ENCODE measurements at places on chromosomes 3 and 15.

DNA sequence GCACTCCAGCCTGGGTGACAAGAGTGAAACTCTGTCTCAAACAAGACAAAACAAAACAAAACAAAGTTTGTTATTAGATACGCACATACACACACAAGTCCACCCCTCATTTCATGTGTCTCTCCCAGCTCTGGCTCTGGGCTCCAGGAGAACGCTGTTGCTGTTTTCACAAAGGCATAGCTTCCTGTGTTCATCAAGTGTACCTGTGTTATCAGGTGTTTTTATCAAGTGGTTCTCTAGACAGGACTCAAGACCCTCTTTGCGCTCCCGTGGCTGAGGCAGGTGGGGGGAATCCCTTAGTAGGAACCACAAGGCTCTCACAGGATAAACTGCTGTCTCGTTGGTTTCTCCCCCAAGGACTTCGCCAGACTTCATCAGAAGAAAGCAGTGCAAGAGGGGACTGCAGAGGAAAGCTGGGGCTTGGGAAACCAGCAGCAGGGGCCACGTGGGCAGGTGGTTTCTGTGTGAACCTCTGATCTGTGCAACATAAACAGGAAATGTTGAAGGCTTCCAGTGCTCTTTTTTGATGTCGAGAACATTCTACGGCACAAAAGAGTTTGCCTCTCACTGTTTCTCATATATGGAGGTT is 6.9 kb upstream of the PPP1R2 start:
- no peak for DNase-seq

DNA sequence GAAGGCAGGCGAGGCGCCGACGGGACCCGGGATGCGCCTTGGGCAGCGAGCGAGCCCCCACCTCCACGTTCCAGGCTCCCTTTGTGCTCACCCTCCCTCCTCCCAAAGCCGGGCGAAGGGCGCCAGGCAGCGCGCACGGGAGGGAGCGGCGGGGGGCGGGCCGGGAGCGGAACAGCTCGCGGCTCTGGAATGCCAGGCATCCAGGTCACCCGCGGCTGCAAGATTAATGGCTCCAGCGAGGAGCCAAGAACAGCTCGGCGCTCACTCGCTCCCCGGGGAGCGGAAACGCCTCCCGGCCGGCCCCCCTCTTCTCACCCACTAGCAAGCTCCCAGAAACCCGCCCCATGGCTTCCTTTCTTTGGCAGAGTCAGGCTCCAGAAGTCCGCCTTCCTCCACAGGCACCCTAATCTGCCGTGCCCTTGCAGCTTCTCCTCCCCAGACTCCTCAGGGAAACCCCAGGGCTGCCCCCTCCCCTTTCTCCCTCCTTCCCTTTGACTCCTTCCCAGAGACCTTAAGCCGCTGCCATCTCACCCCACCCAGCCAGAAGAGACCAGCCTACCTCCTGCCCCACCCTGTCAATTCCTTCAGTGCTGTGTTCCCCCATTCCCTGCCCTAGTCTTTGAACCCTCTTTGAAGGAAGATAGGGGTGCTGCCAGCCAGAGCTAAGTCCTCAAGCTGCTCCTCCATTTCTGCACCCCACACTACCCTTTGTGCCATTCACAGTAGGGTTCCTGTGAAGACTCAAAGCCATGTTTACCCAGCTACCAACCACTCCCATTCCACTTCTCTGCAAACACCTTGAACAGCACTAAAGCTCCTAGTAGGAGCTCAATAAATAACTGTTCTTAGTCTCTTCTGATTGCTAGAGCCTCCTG is 9.9 kb downstream of the AMOTL2 start:
- peak; percentile 94 for DNase-seq

DNA sequence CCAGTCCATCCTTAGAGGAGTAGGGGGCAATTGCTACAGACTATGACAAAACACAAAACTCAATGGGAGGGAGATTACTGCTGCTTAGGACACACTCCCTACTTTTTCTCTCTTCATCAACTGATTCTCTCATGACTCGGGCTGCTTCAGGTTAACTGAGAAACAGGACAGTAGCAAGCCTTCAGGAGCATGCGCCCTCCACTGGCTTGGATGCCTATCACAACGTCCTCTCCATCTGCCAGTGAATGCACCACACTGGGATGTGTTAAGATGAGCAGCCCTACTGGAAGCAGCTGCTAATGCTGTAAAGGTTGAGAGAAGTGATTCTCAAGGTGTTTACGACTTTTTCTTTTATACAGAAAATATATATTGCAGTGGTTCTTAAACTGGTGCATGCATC is 542.3 kb downstream of the EDEM1 start:
- DNase-seq = no peak

DNA sequence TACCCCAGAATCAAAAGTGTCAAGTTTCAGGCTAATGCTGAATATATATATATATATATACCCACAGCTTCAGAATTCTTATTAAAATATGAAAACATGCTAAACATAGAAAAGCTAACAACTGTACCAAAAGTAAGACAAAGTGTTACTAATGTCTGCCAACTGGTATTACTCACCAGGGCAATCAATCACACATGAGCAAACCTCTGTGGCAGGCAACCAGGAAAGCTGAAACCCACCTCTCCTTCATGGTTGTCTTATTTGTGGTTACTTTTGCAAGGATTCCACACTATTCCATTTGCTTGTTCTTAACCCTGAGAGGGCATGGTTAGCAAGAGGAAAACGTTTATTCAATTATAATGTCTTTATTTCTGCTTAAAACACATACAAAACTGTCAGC is 512.3 kb upstream of the MDFIC2 start:
- DNase-seq = peak; percentile 63

DNA sequence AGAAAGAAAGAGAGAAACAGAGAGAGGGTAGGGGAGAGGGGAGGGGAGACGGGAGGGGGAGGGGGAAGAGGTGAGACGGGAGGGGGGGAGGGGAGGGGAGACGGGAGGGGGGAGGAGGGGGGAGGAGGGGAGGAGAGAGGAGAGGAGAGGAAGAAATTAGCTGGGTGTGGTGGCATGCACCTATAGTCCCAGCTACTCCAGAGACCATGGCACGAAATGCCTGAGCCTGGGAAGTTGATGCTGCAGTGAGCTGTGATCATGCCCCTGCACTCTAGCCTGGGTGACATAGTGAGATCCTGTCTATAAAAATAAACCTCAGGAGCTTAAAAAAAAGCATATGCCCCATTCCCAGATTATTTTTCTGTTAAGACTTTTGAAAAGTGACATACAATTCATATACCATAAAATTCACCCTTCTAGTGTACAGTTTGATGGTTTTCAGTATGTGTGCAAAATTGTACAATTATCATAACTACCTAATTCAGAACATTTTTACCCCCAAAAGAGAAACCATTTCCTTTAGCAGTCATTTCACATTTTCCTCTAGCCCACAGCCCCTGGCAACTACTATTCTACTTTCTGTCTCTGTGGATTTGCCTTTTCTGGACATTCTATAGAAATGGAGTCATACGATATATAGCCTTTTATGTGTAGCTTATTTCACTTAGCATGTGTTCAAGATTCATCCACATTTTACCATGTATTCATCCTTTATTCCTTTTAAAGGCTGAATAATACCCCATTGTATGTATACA is 699.6 kb downstream of the FHIT start:
- DNase-seq = no peak

DNA sequence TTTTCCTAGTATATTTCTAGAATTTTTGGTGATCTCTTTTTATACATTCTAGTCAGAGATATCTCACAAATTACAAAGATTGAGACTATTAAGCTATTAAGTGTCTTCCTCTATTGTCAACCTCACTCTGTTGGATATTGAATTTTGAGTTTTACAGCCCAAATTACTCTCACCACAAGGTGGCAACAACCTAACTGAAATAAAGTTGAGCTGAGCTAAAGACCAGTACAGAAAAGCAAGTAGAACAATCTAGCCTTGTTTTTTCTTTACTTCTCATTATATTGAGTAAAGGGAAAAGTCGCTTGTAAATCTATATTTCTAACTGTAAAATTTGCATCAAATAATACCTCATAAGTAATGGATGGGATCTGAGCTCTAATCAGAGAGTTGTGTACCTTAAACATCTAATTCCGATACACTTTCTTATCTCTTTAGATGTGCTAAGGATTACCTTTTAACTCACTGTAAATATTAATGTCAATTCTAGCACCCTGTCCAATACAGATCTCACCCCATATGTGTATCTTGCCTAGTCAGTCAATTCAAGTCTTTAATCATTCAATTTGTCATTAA is 13.6 kb upstream of the COMMD2 start:
- DNase-seq = no peak

DNA sequence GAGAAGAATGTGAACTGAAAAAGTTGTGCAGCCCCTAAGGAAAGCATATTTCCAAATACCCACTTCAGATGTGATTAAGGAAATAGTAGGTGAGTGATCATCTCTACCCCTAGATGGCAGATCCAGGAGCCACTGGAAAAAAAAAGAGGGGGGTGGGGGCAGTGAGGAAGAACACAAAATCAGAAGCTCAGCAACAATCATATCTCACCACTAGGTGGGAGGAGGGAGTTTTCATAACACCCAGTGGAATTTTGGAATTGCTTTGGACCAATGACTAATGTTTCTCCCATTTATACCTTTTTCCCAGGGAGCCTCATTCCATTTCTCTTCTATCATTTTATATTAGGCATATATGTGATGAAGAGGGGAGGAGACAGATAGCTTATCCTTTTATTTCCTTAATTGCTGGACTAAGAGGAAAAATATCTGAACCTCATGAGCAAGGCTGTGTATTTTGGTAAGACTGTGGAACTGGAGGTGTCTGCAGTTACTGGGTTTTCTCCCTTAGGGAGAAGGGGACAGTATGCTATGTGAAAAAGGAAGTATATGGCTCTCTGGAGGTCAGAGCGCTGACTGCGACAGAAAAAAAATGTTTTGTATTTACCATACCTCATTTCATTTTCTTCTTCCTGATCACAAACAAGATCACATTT is 363.4 kb downstream of the GAP43 start:
- DNase-seq = no peak

GRCh38 chr15:85154061-85154460 is 172.4 kb downstream of the PDE8A start:
- DNase-seq = no peak

DNA sequence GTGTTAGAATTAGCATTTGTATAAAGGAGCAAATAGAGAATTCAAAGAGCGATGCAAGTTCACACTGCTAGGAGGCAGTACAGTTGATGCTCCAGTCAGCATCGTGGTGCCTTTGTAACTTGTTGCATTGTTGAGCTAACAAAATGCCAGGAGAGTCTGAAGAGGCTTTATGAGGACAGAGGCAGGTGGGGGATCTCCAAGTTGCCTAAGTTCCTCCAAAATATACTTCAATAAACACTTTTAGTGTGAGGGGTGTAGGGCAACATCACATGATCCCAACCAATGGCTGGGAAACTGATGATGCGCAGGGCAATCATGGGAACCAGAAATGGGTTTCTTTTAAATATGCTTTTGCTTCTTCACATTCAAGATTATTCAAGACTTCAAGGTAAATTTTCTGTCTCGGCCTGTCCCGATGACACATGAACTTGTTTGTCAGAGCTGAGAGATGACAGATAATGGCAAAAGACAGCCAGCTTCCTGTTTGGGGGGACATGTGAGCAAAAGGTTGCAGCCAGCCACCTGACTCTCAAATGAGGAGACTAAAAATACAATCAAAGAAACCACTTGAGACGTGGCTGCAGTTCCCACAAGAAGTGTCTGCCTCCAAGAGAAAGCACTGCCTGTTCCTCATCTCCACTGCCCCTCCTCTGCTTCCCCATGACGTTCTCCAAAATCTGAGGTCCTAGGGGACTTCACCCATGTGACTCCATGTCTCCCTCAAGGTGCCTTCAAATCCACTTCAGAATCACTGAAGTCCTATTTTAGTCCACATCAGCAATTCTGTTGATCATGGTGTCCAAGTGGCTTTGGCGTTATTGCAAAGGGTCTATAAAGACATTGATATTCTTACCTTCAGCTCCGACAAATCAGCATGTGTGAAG is 39.3 kb downstream of the KLHL6 start:
- no peak for DNase-seq

DNA sequence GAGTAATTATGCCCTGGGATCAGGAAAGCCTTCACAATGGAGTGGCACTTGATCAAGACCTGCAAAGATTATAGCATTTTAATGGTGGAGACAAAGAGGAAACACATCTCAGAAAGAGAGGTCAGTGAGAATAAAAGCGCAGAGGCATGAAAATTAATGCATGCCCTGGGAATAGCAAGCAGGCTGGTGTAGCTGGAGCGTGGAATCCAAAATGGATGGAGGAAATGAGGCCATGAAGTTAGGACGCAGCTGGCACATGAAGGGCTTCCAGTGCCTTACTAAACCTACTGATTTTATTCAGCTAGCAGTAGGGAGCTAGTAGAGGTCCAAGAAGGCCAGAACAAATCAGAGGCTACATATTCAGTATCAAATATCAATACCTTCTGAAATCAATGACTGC is 38.1 kb downstream of the TMEM212 start:
- no peak for DNase-seq

GRCh38 chr3:85560088-85560785 is 601.4 kb downstream of the CADM2 start:
- peak; percentile 63 for DNase-seq

- no peak for DNase-seq
These were observed 8.7 kb upstream of the CAMK1 start for GRCh38 chr3:9778143-9779074.

GRCh38 chr3:102574355-102574754 is 139.5 kb downstream of the ZPLD1 start:
- no peak for DNase-seq

DNA sequence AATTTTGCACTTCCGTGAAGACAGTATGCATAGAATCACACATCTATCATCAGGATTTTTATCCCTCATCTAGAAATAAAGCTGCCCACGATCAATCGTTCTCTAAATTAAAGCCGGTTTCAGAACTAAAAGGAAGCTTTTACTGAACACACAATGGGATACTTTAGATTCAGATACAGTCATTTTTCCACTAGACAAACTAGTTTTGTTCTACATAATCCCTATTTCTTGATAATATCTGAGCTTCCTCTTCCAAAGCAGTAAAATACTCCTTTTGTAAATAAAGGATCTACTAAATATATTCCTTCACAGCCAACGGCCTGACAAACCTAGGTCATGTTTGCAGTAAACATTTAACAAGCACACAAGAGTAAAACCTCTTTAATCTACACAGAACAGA is 2.0 kb upstream of the GANC start:
- no peak for DNase-seq

DNA sequence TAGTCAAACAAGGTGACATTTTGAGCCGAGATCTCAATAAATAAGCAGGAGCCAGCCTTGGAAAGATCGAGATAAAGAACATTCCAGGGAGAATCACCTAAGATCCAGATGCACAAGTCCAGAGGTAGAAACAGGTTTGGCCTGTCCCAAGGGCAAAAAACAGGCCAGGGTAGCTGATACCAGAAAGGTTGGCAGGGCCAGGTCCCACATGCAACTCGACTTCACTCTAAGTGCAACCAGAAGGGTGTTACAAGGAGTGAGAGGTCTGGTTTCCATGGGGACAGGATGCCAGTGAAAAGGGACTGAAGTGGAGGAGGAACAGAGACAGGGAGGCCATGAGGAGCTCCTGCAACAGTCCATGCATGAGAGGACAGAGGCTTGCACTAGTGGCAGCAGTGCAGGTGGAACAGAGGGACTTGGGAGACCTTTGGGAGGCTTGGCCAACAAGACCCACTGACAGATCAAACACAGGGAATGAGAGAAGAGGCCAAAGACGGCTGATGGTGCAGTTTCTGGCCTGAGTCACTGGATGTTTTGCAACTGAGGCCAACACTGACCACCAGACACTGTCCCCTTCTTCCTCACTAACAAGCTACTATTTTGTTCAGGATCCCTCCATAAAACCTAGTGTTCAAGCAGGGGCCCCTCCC is 5.2 kb downstream of the TPRA1 start:
- no peak for DNase-seq

GRCh38 chr15:39388118-39388517 is 192.8 kb upstream of the THBS1 start:
- no peak for DNase-seq

Measured in right hindlimb (tissue), 1 donor.